Upper lobe of right lung (tissue), 1 donor: ENCODE measurements at places on chromosomes 2 and 18.

- DNase-seq, result no peak
Measured at GRCh38 chr2:71851094-71851750, 296.4 kb downstream of the CYP26B1 start.

DNA sequence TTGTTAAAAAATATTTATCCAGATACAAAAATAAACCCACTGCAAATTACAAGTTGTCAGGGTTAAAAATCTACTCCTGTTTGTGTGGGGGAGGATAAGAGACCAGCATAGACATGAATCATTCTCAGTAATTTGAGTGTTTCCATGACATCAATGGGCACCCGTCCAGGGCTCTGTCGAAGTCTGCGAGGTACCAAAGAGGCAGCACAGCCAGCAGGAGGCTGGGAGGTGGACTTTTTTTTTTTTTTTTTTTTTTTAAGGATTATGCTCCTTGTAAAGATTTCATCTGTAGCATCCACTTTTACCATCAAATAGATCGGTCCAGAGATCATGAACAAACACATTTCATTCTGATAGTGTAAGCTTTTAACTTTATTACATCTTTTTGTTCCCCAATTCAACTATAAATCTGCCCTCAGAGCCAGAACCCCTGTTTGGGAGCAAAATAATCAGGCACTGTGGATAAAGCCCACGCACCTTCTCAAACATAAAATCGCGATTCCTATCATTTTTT, 182.0 kb downstream of the TCF4 start:
- peak; percentile 67 for DNase-seq

DNA sequence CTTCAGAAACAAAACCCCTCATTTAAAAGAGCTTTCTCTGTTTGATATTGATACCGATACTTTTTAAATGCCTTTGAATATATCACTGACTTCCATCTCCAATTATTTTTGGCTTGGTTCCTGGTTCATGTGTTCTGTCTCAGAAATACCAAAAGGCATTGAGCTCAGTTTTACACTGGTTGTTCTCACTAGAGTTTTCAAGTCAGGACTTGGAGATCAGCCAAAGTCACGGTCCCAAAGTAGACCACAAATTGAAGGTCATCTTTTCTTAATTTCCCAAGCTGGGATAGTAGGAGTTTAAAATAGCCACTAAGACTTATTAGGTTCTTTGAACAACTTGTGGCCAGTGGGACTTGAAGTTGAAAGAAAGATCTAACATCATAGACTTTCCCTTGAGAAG, 24.2 kb downstream of the DHRS9 start:
- no peak for DNase-seq

DNA sequence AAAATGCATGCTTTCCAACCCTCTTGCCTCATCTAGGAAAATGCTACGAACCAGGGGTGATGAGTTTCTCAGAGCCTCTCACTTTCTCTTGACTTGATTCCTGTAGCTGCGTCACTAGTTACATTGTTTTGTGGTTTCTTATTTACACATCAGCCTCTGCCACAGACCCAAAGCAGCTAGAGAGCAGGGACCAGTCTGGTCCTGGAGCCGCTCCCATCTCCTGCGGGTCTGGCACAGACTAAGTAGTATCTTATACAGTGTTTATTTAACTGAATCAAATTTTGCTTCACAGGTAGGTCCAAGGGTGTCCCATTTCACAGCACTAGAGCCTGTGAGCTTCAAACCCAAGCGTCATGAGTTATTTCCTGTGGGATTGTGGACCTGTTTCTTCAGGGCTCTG, 310.5 kb downstream of the MYCN start:
- DNase-seq, result no peak

DNA sequence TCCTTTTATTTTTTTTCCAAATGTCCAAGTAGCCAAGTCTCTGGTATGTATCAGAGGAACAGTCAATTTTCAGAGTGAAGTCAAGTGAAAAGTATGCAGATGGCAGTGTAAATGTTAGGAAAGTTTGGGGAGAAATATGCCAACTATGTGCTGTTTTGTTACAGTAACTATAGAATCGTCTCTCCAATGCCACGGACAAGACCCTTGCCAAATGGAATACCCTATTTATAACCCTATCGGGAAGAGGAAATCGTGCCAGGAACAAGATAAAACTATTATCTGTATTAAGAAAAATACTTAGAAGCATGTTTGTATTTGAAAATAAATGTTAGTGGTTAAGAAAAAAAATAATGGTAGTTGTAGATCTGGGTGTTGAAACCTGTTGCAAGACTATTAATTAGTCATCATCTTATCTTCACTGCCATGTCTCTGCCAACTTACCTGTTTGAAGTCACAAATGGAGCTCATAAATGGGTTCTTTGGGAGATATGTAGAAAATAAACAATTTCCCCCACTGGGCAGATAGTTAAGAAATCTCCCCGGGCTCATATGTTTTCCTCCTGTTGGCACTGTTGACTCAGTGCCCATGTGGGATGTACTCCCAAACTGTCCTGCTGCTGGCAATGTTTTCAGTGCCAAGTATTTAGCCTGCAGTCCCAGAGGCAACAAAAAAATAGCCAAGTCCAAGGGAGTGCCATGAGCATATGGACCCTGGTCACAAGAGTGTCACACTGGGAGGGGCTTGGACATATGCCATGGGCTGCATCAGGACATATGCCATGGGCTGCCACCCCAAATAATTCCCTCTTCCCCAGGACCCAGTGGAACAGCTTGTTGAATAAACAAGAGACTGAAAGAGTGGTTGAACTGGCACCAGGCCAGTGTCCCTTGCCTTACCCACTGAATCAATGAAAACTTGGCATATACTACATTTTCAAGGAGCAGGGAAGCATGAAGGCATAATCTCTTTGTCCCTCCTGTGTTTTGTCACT, 366.9 kb downstream of the OSR1 start:
- DNase-seq, result no peak

DNA sequence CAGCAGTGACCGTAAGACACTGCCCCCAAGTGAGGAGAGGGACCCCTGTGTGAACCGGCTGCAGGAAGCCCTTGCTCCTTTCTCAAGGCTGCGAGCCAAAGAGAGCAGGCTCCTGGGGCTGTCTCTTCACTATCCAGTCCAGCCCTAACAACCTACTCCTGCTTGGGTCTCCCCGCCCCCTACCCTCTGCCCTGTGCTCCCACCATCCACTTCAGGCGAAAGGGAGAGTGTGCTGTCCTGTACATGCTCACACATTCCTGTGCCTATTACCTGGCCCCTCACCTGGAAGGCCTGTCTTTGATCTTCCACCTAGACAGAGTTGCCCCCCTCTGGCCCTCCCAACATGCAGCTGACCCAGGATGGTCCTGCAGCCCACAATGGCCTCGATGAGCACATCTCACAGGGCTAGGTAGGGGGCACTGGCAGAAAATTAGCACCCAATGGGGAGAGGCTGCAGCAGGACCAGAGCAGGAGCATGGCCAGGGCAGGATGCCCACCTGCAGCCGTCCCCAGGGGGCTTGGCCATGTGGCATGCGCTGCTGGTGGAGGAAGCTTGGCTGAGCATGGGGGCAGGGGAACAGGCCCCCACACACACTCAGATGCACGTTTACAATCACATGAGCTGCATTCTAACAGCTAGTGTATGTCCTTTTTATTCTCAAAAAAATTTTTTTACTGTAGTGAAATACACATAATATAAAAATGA, 93.5 kb downstream of the POLR1A start:
- no peak for DNase-seq

GRCh38 chr2:2061091-2061696, 269.9 kb downstream of the MYT1L start:
- DNase-seq, result no peak

DNA sequence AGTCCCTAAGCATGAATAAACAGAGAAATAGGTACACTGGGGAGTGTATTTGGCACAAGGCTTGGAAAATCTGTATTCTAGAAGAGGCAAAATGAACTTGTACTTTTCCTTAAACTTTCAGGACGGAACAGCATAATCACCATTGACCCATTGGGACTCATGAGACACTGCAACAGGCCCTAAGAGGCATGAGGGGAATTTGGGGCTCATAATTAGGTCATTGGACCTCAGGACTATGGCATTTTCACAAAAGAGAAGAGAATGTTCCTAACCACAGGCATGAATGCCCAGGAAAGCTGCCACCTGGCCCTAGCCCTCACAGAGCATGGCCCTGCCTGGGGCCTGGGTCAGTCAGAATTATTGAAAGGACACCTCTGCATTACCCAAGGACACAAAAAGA, 67.9 kb upstream of the PIK3C3 start:
- DNase-seq, result no peak
